ENCODE measurements at places on chromosomes 5 and 9.

DNA sequence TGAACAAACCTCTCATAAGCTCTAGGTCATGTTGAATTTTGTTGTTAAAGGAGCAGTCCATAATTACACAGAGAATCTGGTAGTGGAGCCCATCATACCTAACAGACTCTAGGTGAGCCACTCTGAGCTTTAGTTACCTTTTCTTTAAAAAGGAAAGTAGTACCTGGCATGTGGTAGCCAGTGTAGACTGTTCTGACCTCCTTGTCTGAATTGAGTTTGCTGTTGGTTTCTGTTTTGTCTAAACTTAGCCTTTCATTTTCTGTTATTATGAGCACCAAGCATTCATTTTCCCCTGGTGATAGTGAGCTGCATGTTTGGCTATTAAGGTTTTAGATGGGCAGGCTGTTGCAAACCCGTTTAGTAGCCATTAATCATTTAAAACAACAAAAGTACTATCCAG, 112.2 kb downstream of the MAST4 start:
- no peak for DNase-seq

DNA sequence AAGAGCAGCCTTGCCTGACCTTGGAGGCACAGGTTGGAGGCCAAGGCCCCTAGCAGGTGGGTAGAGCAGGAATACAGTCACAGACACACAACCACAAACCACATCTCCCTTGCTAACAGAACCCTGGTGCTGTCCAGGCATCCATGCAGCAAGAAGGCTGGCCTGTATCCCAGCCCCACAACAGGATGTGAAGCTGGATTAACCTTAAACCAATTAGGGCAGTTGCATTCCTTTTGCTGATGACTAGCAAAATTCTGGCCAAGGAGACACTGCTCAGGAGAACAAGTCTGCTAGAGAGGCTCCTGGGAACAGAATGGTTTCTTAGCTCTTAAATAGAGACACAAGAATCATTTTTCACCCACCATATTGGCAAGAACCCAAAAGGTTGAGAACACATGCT, 97.8 kb downstream of the C5orf15 start:
- peak; percentile 85 for DNase-seq

DNA sequence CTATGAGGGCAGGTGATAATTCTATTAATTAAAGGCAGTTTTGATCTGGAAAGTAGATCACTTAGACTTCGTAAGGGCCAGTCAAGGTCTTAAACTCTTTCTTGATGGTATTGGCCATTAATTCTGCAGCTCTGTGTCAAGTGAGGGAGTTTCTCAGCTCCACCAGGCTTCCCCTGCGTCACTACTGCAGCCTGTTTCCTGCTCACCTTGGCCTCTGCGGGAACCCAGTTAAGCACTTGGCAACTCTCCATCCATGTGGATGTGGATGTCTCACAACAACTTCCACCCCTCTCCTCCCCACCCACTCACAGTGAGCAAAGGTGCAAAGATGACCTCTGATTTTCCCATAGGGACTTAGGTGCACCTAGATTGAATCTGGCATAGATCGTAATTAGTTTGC, 191.6 kb downstream of the PLK2 start:
- no peak for DNase-seq

DNA sequence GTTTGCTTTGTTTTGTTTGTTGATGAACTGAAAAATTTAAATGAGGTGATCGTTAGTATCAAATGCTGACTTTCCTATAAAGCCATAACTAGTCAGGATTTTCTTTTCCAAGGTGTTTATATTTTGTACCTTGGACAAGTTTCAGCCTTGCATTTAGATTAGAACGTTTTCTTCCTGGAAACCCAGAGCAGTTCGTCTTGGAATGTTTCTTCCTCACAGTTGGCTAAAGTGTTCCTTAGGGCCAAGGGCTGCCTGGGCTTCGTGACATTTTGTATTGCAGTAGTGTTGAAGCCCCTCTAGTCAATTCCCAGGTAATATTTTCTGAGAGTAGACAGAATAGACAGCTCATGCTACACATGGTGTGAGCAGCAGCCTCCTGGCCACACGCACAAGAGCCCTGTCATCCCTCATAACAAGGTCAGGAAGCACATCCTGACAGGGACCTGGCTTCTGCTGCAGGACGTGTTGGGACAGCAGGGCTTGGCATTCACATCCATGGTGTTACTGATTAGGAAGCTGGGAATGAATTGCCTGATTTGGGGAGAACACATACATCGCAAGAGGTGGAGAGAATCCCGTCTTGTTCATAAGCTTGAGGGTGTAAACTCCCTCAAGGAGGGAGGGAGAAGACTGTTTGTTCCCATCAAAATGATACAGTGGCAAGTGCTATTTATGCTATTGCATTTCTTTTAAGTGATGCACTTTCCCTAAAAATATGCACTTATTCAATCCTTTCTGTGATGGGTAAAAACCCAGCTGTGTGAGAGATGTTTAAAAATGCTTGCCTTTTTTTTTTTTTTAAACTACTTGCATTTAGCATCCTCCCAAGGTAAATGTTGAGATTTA, 31.7 kb downstream of the FUBP3 start:
- no peak for DNase-seq
